Fibroblast of lung (primary cell): ENCODE measurements at places on chromosomes 3 and 15. TPM values are rescaled to one million over a fixed set of nuclear protein-coding genes. Genes with fewer than 3 reads are reported as not detected.

Gene GAP43
- total RNA-seq = under 0.01 and 0.17 TPM in 2 replicates

Gene IRAK2
- total RNA-seq = 4.4 and 6.6 TPM in 2 replicates

Gene RBMS3
- total RNA-seq = 58.6 and 68.4 TPM in 2 replicates

Gene DNAH12
- under 0.01 and 0.17 TPM in 2 replicates for total RNA-seq

Gene C3orf49
- total RNA-seq = not detected in 2 replicates

Gene ROPN1
- not detected in 2 replicates for total RNA-seq

Gene SPINK8
- total RNA-seq = not detected in 2 replicates

Gene MAPKAPK3
- total RNA-seq = 25.4 and 34.3 TPM in 2 replicates

Gene ANKUB1
- not detected in 2 replicates for total RNA-seq

Gene CLDN1
- 2.6 and 7.1 TPM in 2 replicates for total RNA-seq

Gene TUSC7
- total RNA-seq = not detected in 2 replicates

Gene GRM2
- total RNA-seq = under 0.01 TPM in 2 replicates

Gene ACKR2
- total RNA-seq = under 0.01 and 0.26 TPM in 2 replicates

Gene KPNA1
- total RNA-seq = 21.3 and 23.9 TPM in 2 replicates

Gene KNL1
- 2.1 and 5.0 TPM in 2 replicates for total RNA-seq

Gene RBP2
- total RNA-seq = not detected in 2 replicates

Gene CCNL1
- 140 and 219 TPM in 2 replicates for total RNA-seq

Gene CCR9
- not detected in 2 replicates for total RNA-seq
